ENCODE measurements at places on chromosomes 13 and 19. TPM values are rescaled to one million over a fixed set of nuclear protein-coding genes. Genes with fewer than 3 reads are reported as not detected.

KLF1 gene
- not detected for total RNA-seq

SLITRK6 gene
- 3.6 TPM for total RNA-seq

NANOS2 gene
- not detected for total RNA-seq

PSG5 gene
- total RNA-seq, result not detected

LENG1 gene
- total RNA-seq, result 10.8 TPM

NBEA gene
- 3.5 TPM for total RNA-seq

SLC6A16 gene
- total RNA-seq, result 0.36 TPM

IFNL1 gene
- total RNA-seq, result not detected

ZNF20 gene
- 6.0 TPM for total RNA-seq

ICAM5 gene
- 0.69 TPM for total RNA-seq

NLRP5 gene
- total RNA-seq, result not detected

ZNF534 gene
- not detected for total RNA-seq

CALR gene
- 433 TPM for total RNA-seq

SUPT5H gene
- 102 TPM for total RNA-seq

STOML3 gene
- not detected for total RNA-seq

KIR3DL2 gene
- total RNA-seq, result 0.22 TPM

ERVV-1 gene
- total RNA-seq, result not detected

PRRG2 gene
- total RNA-seq, result 18.9 TPM

BEST2 gene
- 167 TPM for total RNA-seq

FBXO17 gene
- total RNA-seq, result 1.8 TPM

GFY gene
- not detected for total RNA-seq

GRIN2D gene
- total RNA-seq, result 0.46 TPM

AKAP8L gene
- total RNA-seq, result 74.4 TPM

AMER2 gene
- total RNA-seq, result 0.05 TPM

MAST1 gene
- 4.1 TPM for total RNA-seq

OLFM2 gene
- 1.4 TPM for total RNA-seq

P2RY11 gene
- 16.9 TPM for total RNA-seq

FCGBP gene
- 4,808 TPM for total RNA-seq

NKPD1 gene
- total RNA-seq, result not detected

HTR2A gene
- 0.58 TPM for total RNA-seq

EFNA2 gene
- 62.2 TPM for total RNA-seq

ZNF878 gene
- 0.26 TPM for total RNA-seq

AXL gene
- total RNA-seq, result 93.6 TPM

SIGLEC14 gene
- total RNA-seq, result not detected

ADAMTS10 gene
- 23.5 TPM for total RNA-seq

FUZ gene
- 11.9 TPM for total RNA-seq
